Left ventricle myocardium inferior (tissue), 1 donor: ENCODE measurements at places on chromosomes 6 and 20. TPM values are rescaled to one million over a fixed set of nuclear protein-coding genes. Genes with fewer than 3 reads are reported as not detected.
A peak's percentile ranks its signal among the peaks of the same experiment; 100 is the strongest.

The STMND1 gene
- not detected for total RNA-seq

DNA sequence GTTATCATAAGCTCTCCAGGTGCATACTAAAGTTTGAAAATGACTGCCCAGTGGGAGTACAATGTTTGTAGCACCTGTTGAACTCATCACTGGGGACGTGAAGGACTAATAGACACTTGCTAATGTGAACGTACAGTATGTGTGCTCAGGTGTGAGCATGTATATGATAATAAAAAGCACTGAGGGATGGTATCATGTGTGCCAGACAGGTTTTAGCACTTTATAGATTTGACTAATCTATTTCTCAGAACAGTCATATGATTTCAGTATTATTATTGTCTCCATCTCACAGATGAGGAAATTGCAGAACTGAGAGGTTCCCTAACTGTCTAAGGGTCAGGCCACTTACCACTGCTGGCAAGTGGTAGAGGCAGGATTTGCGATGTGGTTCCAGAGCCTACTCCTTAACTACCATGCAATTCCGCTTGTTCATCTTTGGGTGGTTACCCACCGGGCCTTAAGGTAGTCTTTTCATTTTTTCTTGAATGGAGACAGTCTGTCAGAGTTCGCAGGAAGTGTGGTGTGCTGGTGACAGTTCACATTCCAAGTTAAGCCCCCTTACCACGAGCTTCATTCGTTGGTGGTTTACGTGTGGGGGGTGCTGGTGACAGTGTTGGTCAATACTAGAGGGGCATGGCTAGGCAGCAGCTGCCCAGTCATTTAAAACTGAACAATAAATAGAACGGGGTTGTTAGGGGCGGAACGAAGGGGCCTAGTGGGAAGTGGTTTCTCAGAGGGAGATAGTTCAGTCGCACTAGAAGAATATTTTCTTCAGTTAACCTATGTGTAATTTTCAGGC, 46.8 kb downstream of the RREB1 start:
- no peak for DNase-seq
- no peak overlapping the region for H3K4me3 ChIP-seq
- H3K4me1 ChIP-seq: peaks cover 89% of the 10 kb centered on the region
- peak overlapping the region; percentile 70 for H3K27ac ChIP-seq
- no peaks in the 10 kb centered on the region for H3K27me3 ChIP-seq

GRCh38 chr6:161010418-161010817, 18.8 kb downstream of the MAP3K4 start:
- H3K27ac ChIP-seq: peak overlapping the region; percentile 65

The COL9A3 gene
- 2.1 TPM for total RNA-seq

- peaks cover 100% of the 10 kb centered on the region for H3K27me3 ChIP-seq
- H3K27ac ChIP-seq: no peak overlapping the region
- DNase-seq: no peak
- H3K36me3 ChIP-seq: no peaks in the 10 kb centered on the region
These were observed 26.0 kb downstream of the SLC17A9 start for GRCh38 chr20:62978561-62978943.

GRCh38 chr6:120935016-120935415, 399.3 kb downstream of the TBC1D32 start:
- no peak overlapping the region for H3K27ac ChIP-seq
- no peaks in the 10 kb centered on the region for H3K4me1 ChIP-seq
- no peaks in the 10 kb centered on the region for H3K27me3 ChIP-seq

The DNAH8 gene
- 0.03 TPM for total RNA-seq

The GNRH2 gene
- total RNA-seq: not detected

DNA sequence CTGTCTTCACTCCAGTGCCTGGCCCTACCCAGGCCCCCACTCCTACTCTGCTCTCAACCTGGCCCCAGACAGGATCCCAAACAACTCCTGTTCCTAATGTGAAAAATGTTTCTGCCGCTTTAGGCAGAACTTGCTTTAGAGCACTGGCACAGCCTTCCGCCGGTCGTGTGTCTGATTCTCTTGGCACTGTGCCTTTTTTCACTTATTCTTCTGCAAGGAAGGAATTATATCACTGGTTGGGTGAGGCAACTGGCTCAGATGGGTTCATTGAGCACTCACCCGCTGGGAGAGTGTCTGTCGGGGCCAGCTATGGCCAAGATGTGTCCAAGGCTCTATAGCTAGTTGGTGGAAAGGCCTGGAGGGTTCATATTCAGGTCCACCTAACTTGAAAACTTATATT, 33.6 kb upstream of the HLA-A start:
- no peaks in the 10 kb centered on the region for H3K27me3 ChIP-seq
- no peak overlapping the region for H3K27ac ChIP-seq
- H3K4me1 ChIP-seq: no peaks in the 10 kb centered on the region
- no peak overlapping the region for H3K4me3 ChIP-seq
- DNase-seq: no peak

DNA sequence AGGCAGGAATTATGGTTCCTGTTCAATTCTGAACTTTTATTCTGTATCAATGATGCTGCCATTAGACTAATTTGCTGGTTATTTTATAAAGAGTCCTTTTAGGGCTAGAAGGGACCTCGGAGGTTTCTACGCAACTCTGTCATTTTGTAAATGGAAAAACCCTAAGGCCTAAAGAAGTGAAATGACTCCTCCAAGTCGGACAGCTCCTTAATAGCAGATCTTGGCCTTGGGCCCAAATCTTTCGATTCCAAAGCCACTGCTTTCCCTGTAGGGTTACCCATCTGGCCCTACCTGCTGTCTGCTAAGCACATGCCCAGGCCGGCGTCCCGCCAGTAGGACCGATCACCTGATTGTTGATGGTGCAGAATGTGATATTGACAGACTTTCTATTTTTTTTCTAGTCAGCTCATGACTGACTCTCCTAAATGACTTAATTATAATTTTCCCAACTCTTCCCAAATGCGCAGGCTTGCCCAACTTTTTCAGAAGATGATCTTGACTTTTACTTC, 40.2 kb downstream of the PLEKHG1 start:
- H3K27me3 ChIP-seq: no peaks in the 10 kb centered on the region
- H3K4me3 ChIP-seq: no peak overlapping the region
- H3K36me3 ChIP-seq: no peaks in the 10 kb centered on the region
- H3K4me1 ChIP-seq: peaks cover 38% of the 10 kb centered on the region
- no peak for DNase-seq
- H3K27ac ChIP-seq: no peak overlapping the region

DNA sequence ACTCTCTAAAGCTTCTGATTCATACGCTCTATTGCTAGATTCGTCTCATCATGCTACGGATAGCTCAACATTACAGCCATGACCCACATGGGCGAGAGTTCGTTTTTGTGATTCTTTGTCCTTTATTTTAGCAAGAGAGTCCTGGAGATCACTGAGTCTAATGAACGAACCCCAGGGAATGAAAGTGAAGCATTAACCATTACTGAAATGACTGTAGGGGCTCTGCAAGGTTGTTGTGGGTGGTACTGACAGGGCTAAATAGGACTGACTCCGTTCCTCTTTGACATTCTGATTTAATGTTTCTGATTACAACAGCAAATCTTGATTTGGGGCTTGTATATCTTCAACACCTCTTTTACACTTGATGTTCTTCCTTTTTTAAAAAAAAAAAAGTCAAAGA, 13.7 kb upstream of the RTF2 start:
- no peak overlapping the region for H3K4me3 ChIP-seq
- H3K27me3 ChIP-seq: no peaks in the 10 kb centered on the region
- no peak overlapping the region for H3K27ac ChIP-seq
- H3K36me3 ChIP-seq: no peaks in the 10 kb centered on the region
- DNase-seq: no peak

The KHDC1L gene
- not detected for total RNA-seq

The LAMA5 gene
- total RNA-seq: 70.9 TPM

The TAF4 gene
- total RNA-seq: 11.8 TPM

DNA sequence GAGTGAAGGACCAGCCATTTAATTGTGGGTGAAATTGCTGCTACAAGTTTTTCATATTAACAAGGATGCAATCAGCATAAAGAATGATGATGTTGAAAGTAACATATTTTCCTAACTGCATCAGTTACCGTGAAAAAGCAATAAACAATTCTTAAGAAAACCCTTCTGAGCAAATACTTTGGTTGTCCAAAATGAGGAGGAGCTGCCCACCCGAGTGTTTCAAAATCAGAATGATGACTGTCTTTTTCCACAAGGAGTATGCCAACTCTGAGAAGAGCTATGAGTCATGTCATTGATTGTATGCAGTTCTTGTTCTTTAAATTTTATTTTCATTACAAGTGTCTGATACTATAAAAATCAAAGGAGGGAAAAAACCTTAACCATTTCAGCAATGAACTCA, 470.5 kb downstream of the COL12A1 start:
- no peak for DNase-seq
- no peaks in the 10 kb centered on the region for H3K27me3 ChIP-seq

GRCh38 chr6:114735025-114735735, 392.4 kb upstream of the HS3ST5 start:
- H3K27ac ChIP-seq: no peak overlapping the region
- no peak for DNase-seq
- H3K4me3 ChIP-seq: no peak overlapping the region
- H3K4me1 ChIP-seq: no peaks in the 10 kb centered on the region

DNA sequence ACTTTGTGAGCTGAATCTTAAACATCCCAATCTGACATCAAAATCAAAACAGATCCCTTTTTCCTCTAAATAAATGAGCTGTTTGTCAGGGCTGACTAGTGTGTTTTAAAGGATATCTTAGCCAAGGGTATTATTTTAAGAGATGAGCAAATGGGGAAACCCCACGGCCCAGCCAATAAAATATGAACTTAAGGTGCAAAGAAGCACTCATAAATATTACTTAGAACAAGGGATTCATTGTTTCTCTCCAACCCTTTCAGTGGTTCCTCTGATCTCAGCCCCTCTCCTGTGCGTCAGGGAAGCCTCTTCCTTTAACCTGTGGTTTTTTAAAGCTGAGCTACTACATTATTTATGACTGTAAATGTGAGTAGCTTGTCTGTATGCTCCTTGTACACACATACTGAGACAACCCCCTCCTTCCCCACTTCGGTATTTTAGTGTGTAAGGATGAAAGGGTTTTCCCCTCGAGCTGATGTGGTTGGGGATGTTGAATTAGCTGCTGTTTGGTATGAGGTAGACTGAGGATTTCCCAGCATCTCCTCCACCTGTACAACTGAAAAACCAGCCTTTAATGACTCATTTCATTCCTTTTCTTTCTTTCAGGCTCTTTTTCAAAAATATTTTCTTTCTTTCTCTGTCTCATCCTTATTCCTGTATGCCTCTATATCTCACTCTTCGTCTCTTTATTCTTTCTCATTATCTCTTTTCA, 6.5 kb downstream of the BMP5 start:
- no peaks in the 10 kb centered on the region for H3K36me3 ChIP-seq
- H3K4me3 ChIP-seq: peak overlapping the region; percentile 51
- H3K27ac ChIP-seq: peak overlapping the region; percentile 13
- DNase-seq: no peak
- H3K4me1 ChIP-seq: no peaks in the 10 kb centered on the region

The MUC22 gene
- total RNA-seq: 0.08 TPM

The PAK5 gene
- not detected for total RNA-seq

The OR2J3 gene
- total RNA-seq: not detected

- H3K36me3 ChIP-seq: no peaks in the 10 kb centered on the region
- H3K27ac ChIP-seq: no peak overlapping the region
- DNase-seq: peak; percentile 11
- H3K4me1 ChIP-seq: peaks cover 3% of the 10 kb centered on the region
These were observed 10.7 kb upstream of the VEGFA start for GRCh38 chr6:43759136-43759906.

The ID1 gene
- total RNA-seq: 91.5 TPM

GRCh38 chr20:19284400-19285178, 72.1 kb downstream of the SLC24A3 start:
- H3K36me3 ChIP-seq: no peaks in the 10 kb centered on the region
- peaks cover 6% of the 10 kb centered on the region for H3K4me1 ChIP-seq
- H3K27ac ChIP-seq: no peak overlapping the region
- H3K4me3 ChIP-seq: no peak overlapping the region
- no peak for DNase-seq
- H3K27me3 ChIP-seq: peaks cover 14% of the 10 kb centered on the region

The POLR3F gene
- total RNA-seq: 8.4 TPM
